Pancreas (tissue), 10 donors: ENCODE measurements at places on chromosomes 4 and X. TPM values are rescaled to one million over a fixed set of nuclear protein-coding genes. Genes with fewer than 3 reads are reported as not detected.

The ARL13A gene
- total RNA-seq = not detected

The NAP1L3 gene
- total RNA-seq = 1.6 TPM

The GABRA4 gene
- not detected for total RNA-seq

The GAGE1 gene
- total RNA-seq = not detected

The RRH gene
- total RNA-seq = 0.16 TPM

The CSAG3 gene
- total RNA-seq = not detected

The CENPVL2 gene
- total RNA-seq = not detected

The SMARCA1 gene
- total RNA-seq = 20.3 TPM

The ETDB gene
- total RNA-seq = not detected

The EGF gene
- 30.9 TPM for total RNA-seq

The TMEM154 gene
- 0.35 TPM for total RNA-seq

The ADH1A gene
- 1.3 TPM for total RNA-seq

The TCEAL1 gene
- 7.5 TPM for total RNA-seq

The MAGEA9B gene
- total RNA-seq = not detected

The RNF128 gene
- 9.5 TPM for total RNA-seq

The FHIP1A gene
- 12.1 TPM for total RNA-seq

The ERVMER34-1 gene
- total RNA-seq = 0.95 TPM

The NPNT gene
- 17.2 TPM for total RNA-seq

The FAM53A gene
- 0.60 TPM for total RNA-seq

The GPRASP1 gene
- 4.0 TPM for total RNA-seq

The PASD1 gene
- total RNA-seq = not detected

The CPLX1 gene
- total RNA-seq = 0.51 TPM

The SSX4B gene
- total RNA-seq = not detected

The COX7B gene
- 70.3 TPM for total RNA-seq

The TNIP3 gene
- not detected for total RNA-seq

The FOXR2 gene
- not detected for total RNA-seq

The CENPU gene
- 0.60 TPM for total RNA-seq

The GYPA gene
- total RNA-seq = not detected

The CCNQ gene
- 8.0 TPM for total RNA-seq
